ENCODE measurements at places on chromosomes 12 and 14.

DNA sequence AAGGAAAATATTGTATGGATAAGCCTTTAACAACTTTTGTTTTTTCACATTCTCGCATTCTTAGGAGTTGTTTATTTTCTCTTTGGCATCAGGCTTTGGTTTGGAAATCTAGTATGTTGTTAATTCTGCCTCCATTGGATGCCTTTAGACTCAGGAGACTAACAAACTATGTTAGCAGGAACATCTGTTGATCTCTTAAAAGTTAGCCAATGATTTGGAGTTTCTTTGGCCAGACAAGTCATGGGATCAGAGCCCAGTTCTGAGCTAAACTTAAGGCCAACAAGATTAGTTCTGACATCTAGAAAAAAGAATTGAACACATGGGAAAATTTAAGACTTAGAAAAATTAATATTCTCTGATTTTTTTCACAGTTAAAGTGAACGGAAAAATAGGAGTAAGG is 35.3 kb upstream of the STRAP start:
- DNase-seq = no peak

GRCh38 chr12:30746190-30746589 is 8.6 kb downstream of the CAPRIN2 start:
- no peak for DNase-seq

DNA sequence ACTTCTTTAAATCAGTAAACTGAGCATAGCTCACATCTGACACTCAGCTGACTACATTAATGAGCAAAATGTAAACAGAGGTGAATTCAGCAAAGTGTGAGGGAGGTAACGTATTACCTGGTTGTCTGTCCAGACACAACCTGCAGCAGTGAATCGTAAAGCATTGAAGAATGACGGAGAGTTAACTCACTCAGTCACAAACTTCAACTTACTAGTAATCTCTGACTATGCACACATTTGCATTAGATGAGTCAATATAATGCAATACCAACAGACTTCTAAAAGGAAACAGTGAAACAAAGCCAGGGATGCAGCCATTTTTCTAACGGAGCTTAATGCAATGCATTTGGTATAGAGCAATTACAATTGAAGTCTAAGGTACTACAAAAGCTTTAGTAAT is 40.0 kb downstream of the STX2 start:
- DNase-seq = no peak

- no peak for DNase-seq
Observed at GRCh38 chr14:49612251-49612650, 8.2 kb downstream of the RPL36AL start.

DNA sequence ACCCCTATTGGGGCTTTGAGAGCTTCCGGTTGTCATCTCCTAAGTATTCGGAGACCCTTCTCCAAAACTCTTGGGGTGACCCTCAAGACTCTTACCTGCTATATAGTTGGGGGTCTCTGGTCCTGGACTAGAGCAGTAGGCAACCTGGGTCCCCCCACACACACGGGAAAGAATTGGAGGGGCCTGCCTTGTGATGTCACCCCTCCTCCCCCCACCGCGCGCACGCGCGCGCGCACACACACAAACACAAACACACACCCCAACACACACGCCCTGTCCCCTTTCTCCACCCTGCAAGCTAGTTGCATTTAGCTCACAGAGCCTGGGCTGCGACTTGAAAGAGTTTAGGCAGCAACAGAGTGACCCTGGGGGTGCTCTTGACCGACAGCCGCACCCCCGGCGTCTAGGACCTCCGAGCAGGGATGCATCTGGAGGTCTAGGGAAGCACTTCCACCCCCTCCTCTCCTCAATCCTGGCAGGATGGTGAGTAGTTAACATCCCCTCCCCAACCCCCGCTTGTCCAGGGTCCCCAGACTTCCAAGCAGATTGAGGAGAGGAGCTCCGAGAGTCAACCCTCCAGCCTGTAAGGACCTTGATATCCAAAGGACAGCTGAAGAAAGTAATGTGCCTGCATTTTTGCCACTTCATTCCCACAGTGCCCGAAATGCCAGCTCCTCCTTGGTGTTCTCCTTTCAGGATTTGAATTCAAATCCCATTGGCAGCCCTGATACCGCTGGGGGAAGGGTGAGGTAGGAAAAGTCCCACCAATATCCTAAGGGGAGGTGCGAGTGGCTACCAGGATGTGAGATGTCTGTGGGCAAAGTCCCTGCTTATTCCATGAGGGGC is 1.4 kb upstream of the DNAJC14 start:
- peak; percentile 76 for DNase-seq

- DNase-seq = no peak
Observed at GRCh38 chr12:124898923-124899294, 15.5 kb downstream of the UBC start.

GRCh38 chr12:112124918-112125249 is 476 bp upstream of the TRAFD1 start:
- DNase-seq = no peak

DNA sequence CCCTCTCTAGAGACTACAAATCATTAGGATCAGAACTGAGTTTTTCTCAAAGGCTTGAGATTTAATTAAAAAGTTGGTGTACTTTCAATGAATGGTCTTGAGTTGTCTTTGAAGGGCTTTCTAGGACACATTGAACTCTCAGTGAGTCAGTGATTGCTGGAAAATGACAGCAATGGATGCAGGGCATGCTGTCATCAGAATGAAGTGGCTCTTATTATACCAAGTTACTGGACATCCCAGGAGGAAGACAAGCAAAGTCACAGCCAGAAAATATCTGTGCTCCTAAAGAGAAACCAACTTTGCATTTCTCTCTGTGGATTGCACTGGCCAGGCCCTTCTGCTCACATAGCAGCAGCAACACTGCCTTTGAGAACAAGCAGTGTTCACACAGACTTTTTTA is 112.6 kb downstream of the PRIMA1 start:
- no peak for DNase-seq

DNA sequence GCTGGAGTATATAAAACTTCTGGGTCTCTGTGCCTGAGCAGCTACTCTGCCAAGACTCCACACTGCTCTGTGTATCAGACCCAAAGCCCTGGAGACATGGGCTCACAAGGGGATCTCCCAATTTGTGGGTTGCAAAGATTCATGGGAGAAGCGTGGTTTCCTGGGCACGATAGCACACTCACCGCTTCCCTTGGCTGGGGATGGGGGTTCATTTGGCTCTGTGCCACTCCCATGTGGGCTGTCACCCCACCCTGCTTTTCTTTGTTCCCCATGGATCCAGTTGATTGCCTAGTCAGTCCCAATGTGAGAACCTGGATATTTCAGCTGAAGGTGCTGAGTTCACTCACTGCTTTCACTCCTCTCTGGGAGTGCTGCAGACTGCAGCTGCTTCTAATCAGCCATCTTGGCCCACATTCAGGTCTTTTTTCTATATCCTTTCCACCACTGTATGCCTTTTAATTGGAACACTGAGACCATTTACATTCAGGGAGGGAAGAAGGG is 40.0 kb upstream of the PCNX4 start:
- no peak for DNase-seq

DNA sequence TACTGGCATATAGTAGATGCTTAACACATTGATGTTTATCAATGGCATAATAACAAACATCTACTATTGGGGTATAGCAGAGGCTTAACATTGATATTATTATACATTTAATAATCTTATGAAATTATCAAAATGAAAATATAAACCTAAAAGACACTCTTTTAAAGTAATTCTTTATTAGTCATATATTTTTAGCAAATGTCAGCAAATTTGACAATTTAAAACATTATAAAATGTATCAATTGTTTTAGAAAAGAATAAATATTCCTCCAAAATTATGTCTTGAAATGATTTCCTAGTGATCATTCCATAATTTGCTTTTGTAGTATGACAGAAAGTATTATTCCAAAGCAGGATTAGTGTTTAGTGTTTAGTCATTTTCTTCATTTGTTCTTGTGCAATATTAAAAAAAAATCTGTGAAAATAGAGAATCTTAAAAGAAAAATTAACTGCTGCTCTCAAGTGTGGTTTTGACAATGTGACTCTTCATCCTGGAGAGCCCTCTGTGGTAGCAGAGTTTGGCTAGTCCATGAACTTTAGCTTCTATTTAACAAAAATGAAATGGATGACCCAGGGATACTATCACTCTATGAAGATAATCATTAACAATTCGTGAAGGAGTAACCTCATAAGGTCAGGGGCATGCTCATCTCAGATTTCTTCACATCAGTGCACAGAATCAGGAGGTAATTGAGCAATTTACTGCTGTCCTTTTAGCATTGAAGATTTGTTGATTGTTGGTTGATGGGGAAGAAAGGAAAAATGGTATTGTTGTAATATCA is 1018.5 kb downstream of the LRFN5 start:
- DNase-seq = no peak

DNA sequence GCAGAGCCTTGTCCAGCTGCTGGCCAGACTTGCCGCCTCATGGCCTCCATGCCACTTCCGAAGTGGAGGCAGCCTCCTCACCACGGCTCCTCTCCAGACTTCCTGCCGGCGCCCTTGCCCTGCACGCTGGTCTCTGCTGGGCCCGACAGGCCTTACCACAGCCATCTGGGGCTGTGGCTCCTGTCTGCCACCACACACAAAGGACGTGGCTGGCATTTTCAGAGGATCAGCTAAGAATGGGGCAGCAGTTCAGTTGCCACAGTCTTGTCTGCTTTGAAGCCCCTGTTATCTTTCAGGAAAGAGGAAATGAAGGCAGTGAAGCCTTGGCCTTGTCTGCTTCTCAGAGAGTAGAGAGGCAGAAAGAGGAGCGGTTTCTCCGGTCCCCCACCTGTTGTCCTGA is 178.0 kb upstream of the FKBP4 start:
- DNase-seq = no peak

GRCh38 chr12:49367381-49368239 is at the start of gene SPATS2:
Gene SPATS2, plus strand, starts transcription at chr12:49367462. Its CDS starts 93,551 bp downstream, at chr12:49461013.
- DNase-seq = peak; percentile 100

DNA sequence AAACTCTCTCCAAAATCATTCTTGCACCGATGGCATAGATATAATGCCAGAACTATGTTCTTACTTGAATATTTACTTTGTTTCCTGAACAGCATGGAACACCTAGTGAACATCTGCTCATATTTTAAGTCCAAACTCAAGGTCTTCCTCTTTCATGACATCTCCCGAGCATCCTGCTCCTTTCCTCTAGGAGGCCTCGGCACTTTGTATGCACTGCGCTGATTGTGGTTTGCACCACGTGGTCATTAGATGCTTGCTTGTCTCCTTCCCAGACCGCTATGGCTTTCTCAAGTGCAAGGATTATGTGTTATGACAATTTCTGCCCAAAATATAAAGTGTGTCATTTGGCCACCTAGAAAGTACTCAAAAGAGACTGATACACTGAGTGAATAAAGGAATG is 912.0 kb downstream of the GALC start:
- DNase-seq = no peak

- no peak for DNase-seq
Observed at GRCh38 chr14:84003346-84003745, 1526.6 kb upstream of the FLRT2 start.

GRCh38 chr14:58782011-58782410 is 144.2 kb downstream of the DACT1 start:
- no peak for DNase-seq

DNA sequence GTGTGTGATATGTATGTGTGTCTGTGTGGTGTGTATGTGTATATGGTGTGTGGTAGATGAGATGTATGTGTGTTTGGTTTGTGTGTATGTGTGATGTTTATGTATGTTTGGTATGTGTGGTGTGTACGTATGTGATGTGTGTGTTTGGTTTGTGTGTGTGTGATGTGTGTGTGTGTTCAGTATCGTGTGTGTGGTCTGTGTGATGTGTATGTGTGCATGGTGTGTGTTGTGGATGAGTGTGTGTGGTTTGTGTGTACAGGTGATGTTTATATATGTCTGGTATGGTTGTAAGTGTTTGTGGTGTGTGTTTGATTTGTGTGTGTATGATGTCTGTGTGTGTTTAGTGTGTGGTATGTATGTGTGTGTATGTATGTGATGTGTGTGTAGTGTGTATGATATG is 199.4 kb downstream of the SUDS3 start:
- DNase-seq = no peak

DNA sequence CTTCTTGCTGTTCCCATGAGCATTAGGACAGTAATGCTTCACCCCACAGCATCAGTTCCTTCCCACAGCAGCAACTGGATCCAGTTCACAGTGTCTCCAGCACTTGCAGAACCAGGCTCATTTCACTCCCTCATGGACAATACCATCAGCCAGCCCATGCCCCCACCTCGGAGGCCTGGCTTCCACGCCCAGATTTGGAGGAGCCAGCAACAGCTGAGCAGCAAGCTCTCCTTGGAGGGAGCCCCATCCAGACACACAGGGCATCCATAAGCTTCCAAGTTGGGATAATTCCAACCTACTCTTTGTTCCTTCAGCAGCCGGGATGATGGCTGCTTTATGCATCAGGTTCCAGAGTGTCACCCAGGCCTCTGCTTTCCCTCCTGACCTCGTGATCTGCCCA is 250.0 kb downstream of the GLT1D1 start:
- no peak for DNase-seq

DNA sequence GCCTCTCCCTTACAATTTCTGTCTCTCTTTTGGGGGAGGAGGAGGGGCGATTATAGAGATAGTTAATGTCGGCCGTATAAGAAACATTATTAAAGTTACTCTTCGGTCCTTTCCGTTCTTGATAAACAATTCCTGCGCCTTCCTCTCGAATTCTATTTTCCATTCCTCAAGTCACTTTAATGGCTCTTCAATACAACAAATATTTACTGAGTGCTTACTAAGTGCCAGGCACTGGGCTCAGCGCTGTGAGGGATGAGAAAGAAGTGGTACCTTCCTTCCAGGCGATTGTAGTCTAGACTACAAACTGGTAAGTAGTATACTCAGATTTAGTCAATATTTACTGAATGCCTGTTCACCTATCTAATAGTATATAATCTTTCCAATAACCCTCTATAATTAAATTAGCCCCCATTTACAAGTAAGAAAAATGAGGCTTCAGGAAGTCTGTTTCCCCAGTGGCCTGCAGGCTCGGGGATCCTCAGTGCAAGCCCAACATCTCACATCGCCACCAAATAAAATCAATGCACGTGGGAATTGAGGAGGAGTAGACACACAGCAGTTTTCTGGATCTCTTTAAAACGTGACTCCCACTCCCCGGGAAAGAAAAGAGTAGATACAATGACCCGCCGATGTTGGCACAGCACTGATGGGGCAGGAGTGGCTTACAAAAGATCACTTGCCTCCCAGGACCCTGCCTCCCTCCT is 589 bp upstream of the ZNF219 start:
- DNase-seq = no peak

DNA sequence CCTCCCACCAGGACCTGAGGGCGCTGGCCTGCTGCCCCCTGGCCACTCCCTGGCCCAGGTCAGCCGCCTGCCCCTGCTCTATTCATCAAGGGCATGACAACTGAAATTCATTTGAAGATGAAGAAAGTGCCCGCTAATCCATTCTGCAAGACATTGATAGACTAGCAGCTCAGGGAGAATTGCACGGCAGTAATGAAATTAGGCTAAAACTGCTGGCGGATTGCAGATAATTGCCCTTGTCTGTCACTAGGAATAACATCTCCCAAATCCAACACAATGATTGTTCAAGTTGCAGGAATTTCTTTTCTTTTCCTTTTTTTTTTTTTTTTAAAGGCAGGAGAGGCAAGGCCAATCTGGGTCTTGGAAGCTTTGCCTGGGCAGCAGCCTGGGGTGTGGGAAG is 44.5 kb downstream of the MVK start:
- no peak for DNase-seq

Measured in glutamatergic neuron (in vitro differentiated cells).